Stimulated activated CD8-positive, alpha-beta memory T cell treated with anti-CD3 and anti-CD28 coated beads, Interleukin-7, amount 100 ng/mL, for 1 hour (primary cell): ENCODE measurements at places on chromosomes 11 and 22.

GRCh38 chr11:134514354-134514951 lies 102.4 kb upstream of the B3GAT1 start:
- DNase-seq, result no peak

DNA sequence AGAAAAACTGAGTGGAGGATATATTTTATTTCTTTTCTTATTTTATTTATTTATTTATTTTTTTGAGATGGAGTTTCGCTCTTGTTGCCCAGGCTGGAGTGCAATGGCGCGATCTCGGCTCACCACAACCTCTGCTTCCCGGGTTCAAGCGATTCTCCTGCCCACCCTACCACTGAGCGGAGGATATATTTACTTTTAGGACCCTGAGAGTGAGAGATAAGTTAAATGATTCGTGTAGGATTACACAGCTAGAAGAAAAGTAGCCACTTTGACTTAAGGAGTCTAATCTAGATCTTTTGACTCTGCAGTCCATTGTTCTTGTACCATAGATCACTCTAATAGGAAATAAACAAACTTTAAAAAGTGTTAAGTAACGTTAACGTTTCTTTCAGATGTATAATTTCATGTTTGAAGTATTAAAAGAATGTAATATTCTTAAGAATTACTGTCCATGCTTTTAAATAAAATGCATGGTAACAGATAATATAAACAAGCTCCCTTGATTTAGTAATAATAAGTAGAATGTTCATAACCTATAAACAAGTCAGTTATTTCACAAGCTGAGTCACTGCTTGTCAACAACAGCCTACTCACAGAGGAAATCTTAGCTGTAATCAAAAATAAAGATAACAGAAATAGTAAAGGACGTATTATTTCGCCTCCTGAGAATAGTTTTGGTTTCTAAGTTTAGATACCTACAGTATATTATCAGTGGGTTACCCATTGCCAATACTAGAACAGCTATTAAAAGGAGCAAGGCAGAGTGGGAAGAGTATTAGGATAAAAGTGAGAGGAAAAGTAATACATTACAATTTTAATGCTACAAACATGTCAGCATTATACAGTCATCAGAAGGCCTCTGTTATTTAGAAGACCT lies 18.6 kb downstream of the USP47 start:
- no peak for DNase-seq

DNA sequence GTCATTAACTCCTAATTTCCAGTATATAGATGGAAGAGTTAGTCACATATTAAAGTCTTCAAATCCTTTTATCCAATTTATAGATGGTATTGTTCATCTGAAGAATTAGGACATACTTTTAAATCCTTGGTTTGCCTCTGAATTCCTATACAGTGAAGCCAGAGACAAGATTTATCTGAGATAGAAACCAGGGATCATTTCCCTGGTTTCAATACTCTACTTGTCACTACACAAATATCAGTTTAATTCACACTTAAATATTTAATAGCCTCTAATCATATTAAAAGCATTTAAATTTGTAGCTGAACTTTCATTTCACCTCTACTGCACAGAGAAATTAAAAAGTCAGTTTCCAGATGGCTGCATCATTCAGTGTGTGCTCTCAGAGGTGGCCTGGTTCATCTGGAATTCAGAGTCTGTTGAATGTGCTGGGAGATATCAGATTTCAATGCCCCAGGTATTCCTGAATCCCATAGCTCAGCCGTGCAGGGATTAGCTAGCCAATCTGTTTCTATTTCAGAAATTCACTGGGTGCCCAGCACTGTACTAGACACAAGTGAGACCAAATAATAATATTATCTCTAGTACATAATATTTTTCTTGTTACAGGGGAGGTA lies 344.3 kb downstream of the AASDHPPT start:
- no peak for DNase-seq

GRCh38 chr22:37326726-37327125 lies 44.4 kb downstream of the CYTH4 start:
- no peak for DNase-seq

GRCh38 chr11:3003396-3004231 lies 11.5 kb upstream of the NAP1L4 start:
- no peak for DNase-seq

GRCh38 chr11:3174387-3174786 lies 9.3 kb upstream of the OSBPL5 start:
- no peak for DNase-seq

GRCh38 chr11:88035271-88035670 lies 140.0 kb downstream of the RAB38 start:
- DNase-seq, result no peak

- no peak for DNase-seq
These were observed 14.1 kb downstream of the PTPRJ start for GRCh38 chr11:47994417-47994816.

DNA sequence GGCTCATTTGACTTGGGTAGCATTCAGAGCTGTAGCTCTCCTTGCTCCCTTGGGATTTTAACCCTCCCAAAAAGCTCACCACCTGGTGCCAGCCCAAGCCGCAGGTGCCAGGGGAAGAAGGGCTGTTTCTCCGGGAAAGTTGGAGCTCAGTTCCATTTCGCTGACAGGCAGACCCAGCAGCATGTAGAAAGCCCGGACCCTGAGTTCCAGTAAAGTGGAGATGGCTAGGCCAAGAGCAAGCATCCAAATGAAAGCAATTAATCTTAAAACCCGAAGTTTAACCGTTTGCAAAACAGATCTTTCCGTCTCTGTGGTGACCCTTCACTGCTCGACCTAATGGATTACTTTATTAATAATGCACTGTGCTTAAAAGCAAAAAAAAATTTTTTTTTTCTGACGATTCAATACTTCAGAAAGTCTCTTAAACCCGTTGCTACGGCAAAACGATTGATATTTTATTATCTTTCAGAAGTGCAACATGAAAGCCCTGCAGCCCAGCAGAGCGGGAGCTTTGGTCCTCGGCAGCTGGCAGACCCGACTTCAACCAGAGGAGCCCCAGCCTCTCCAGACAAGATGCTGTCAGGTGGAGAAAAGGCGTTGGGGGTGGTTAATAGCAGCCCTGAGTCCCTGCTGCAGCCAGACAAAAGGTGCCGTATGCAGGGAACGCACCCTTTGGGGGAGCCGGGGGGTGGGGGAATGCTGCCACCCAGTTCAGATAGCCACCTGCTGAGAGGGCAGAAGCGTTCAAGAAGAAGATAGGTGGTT lies 3.3 kb downstream of the LMO1 start:
- DNase-seq, result no peak

DNA sequence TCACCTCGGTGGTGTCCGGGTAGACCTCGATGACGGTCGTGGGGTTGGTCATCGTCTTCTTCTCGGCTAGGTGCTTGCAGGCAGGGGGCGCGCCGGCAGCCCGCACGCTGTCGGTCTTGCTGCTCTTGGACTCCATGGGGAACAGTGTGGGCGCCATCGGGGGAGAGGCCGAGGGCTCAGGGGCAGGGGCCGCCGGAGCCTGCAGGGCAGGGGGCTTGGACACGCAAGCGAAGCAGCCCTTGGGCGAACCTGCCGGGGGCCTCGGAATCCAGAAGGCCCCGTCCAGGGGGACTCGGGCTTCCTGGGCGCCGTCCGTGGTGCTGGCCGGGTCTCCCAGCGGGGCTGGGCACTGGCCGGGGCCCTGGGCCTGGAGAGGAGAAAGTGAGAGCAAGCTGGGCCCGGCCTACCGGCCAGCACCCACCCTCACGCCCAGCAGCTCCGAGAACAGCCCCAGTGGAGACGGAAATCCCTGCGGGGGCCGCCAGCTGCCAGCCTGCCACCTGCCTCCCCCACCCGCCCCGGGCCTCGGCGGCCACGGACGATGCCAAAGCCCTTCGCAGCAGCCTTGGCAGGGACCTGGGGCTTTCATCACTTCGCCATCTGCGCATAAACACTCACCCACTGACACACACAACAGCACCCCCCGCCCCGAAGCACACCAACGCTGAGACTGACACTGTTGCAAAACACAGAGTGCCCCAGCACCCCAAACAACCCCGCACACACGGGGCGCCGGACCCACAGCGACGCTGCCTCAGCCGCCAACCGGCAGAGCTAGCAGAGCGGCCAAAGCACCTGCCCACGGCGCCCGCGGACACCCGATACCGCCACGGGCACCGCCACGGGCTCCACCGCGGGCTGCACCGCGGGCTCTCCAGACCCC lies 2.4 kb downstream of the IFITM10 start:
- DNase-seq, result no peak

GRCh38 chr11:19474954-19475721 lies 234.4 kb upstream of the E2F8 start:
- DNase-seq, result no peak

- no peak for DNase-seq
These were observed 5.6 kb upstream of the NDUFV1 start for GRCh38 chr11:67601098-67601497.

GRCh38 chr11:330694-331357 lies 10.2 kb upstream of the IFITM3 start:
- no peak for DNase-seq
